ENCODE measurements at places on chromosomes 7 and 10.

DNA sequence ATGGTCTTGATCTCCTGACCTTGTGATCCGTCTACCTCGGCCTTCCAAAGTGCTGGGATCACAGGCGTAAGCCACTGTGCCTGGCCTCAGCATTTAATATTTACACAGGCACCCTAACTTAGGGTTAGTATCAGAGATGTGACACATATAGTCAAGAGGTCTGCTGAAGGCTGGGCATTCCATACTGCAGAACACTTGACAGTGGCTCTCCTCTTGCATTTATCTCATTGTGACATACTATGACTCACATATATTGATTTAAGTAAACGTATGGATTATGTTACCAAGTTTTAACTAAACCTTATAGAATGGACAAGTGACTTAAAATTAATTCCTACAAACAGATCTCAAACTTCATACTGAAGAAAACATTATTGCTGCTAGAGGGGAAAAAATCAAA lies 36.6 kb downstream of the BRAF start:
- no peak for DNase-seq

DNA sequence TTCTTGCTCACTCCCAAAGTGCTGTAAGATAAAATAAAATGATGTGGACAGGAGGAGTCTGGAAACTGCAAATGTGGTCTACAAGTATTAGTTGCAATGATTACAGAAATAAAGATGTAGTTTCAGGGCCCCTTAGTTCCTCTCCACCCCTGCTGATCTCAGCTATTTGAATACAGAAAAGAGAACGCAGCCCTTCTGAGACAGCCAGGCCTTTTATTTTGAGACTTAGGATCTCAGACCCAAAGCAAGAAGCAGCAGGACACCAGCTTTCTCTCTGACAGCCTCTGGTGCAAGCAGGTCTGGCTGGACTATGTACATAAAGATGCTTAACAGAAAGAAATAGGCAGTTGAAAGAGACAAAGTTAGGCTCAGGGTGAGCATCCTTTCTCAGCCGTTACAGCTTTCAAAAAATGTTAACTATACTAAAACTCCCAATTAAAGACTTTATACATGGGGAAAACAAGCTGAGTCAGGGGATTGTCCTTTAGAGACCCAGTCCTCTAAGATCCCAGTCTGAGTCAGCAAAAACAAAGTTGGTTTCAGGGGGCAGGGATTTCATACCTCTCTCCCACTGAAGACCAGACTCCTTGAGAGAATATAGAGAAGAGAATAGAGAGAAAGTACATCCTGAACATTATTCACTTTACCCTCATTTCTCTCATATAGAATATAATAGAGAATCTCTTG lies 220.4 kb downstream of the TMEM178B start:
- DNase-seq: no peak

- peak; percentile 54 for DNase-seq
Observed at GRCh38 chr10:132443605-132443982, 46.6 kb downstream of the PWWP2B start.

DNA sequence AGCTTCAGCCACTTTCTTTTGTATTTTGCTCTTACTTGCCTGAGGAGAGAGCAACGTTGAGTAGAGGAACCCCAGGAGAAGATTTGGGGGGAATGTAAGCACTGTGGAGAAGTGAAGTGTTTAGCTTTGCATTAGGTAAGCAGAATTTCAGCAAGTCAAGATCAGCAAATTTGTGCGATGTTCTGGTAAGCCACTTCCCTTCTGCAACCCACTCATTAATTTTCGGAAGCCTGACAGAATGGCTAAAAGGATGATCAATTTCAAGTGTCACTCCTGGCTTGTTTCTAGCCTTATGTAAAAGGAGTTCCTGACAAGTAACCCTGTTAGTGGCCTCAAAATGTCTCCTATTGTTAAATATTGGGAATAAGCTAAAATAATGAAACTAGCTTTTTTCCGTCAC lies 48.5 kb upstream of the NXPH1 start:
- no peak for DNase-seq

GRCh38 chr10:5890452-5890915 lies 441 bp downstream of the FBH1 start:
- DNase-seq: no peak

- no peak for DNase-seq
Observed at GRCh38 chr10:11236234-11236633, 218.6 kb downstream of the CELF2 start.

DNA sequence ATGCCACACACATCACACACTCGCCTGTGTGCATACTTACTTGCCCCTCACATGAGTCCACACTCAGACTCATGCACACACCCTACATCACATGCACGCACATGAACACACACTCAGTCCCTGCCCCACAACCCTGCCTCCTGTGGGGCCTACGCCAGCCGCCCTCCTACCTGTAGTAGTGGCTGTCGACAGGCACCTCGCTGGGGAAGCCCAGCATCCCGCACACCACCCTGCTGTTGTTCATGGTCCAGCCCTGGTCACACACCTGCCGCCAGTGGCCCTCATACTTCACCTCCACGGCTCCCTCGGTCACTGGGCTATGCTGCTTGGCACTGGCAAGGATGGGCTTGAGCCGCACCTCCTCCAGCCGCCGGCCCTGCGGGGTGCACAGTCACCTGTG lies 7.2 kb downstream of the LOXL4 start:
- no peak for DNase-seq

DNA sequence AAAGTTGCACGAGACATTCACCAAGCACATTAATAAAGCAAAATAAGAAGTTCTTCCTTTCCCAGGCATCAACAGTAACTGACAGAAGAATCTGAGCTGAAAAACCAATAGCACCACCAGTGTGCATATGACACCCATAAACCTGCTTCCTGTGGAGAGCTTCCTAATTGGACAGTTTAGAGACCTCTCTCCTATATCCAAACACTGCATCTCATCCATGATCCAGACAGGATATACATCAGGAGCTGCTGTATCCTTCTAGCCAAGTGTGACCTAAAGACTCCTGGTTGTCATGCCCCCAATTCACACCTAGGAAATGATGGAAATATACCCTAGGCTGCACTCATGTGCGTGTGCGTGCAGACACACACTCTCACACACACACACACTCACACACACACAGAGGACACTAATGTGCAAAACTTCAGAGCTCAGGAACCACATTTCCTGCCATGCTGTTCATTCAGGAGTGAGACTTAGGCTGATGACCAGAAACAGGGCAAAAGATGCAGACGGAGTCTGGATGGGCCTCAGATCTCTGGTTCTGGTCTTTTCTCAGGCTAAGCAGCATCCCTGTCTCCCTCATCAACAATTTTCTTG lies 58.0 kb downstream of the MAP3K8 start:
- DNase-seq: no peak

DNA sequence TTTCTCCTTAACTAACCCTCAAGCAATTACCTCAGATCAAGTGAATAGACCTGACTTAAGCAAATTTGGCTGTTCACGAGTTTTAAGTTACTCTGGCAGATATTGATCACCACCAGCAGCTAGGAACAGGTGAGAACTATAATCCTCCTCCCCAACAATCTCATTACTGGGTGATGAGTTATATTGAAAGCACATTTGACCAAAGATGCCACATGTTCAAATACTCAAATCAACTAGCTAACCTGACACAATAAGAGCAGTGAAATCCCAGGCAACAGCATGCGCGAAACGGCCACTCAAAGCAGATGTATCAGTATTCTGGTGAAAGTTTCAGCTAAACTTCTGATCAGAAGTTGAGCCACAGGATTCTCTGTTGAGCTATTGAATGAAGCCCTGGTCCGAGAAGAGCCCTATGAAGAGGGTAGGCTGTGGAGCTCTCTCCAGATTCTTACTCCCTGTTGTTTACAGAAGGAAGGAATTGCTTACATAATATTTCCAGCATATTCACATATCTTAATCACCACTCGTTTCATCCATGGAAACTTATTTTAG lies 52.6 kb downstream of the CAV1 start:
- no peak for DNase-seq

DNA sequence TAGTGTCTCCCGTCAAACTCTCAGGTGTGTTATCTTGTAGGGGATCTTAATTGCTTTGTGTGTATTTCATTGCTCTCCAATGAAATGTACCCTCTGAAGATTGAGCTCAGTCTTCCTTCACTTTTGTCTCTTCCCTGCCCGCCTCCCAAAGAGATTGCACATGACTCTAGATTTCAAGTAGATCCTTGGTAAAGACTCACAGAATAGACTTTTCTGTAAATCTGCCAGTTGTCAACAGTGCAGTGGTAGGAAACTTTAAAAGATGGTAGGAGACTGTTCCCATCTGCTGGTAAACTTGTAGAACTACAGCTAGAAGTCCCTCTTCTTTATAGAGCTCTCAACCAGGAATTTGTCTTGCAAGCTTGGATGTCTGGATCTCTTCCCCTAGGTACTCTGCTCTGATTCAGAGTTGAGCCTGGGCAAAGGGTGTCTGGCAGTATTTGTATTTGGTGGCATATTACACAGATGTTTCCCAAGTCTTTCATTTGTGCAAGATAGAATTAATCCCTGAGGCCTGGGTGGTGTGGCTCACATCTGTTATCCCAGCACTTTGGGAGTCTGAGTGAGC lies 9.6 kb downstream of the CCL26 start:
- no peak for DNase-seq

Measured in activated T-helper 1 cell treated with Interleukin-2 at 50 U/mL for 16 hours (primary cell).